Activated naive CD4-positive, alpha-beta T cell treated with anti-CD3 and anti-CD28 coated beads, Interleukin-2, amount 50 U/mL, for 72 hours (primary cell): ENCODE measurements at places on chromosomes 12 and 14.

DNA sequence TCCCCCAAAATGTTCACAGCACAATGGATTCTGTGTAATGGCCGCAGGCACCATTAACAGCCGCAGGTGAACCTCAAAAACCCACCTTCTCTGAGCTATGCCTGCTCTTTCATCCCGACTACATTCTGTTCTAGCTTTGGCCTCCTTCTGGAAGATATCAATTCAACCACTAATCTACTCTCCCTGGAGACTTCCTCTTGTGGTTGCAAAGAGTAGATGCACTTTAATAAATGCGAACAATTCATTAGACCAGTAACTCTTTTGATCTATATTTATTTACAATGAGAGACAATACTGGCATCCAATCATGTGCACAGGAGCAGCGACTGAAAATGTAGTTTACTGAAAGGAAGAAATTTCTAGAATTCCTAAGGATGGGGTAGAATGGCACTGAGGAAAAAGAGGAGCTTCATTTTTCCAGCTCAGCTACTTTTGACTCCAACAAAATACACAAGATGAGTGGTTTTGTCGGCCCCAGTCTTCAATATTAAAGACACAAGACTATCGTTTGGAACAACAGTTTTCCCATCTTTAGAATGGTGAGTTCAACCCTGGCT lies 5.3 kb downstream of the GRIN2B start:
- no peak for DNase-seq

DNA sequence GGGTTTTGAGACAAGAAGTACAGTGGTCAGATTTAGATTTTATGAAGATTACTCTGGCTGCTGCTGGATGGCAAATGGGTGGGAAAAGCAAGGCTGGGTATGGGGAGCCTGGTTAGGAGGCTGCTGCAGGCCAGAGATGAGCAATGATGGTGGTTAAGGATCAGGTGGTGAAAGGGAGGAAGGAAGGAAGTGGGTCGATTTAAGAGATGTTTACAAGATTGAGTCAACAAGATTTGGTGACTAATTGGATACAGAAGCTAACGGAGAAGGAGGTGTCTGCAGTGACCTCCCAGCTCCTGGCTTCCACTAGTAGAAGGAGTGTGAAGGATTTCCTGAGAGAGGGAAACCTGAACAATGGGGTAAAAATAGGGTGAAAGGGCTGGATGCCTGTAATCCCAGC lies 18.7 kb downstream of the NOS1 start:
- DNase-seq: no peak

DNA sequence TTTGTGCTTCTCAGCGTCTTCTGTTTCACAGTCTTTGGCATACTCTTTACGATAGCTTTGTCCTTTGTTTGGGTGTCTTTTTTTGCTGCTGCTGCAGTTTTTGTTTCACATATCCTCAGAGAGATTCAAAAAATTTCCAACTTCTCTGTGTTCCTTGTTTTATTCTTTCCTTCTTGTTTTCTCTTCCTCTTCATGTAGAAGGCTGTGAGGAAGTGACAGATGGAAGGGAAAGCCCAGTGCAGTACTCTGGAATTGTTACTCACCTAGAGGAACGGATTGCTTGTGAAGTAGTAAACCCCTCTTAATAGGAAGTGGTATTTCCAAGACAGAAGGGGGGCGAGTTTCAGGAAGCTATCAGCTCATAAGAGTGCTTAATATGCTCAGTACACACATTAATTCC lies 1.7 kb downstream of the CREBL2 start:
- no peak for DNase-seq

GRCh38 chr14:72186523-72186922 lies 254.3 kb downstream of the RGS6 start:
- DNase-seq: no peak

DNA sequence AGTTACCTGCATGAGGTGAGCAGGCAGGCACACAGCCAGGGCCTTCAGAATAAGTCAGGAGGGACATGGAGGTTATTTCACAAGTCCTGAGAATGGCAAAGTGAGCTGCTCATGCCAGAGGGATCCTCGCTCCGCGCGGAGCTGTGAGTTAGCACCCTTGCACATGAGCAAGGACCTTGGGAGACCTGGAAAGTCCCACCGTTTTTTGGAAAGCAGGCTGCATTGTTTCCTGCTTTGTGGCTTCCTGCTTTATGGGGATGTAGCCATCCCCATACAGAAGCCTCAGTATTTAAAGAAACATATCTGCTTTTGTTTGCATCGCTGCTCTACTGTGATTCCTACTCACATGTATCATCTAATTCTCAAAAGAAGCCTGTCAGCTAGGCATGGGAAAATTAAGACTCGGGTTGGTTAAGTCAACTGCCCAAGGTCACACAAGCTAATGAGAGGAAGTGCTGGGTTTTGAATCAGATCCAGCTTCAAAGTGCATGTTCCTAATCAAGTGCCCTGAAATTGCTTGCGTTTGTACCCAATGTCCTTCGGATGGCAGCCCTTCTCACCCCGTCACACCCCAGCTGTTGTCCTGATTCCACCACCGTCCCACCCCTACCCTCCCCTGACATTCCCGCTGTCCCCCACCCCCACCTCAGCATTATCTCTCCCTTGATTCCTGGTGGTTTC lies 106.2 kb downstream of the CRACR2A start:
- DNase-seq: no peak

GRCh38 chr14:92392711-92393110 lies 69.7 kb downstream of the SLC24A4 start:
- DNase-seq: no peak

DNA sequence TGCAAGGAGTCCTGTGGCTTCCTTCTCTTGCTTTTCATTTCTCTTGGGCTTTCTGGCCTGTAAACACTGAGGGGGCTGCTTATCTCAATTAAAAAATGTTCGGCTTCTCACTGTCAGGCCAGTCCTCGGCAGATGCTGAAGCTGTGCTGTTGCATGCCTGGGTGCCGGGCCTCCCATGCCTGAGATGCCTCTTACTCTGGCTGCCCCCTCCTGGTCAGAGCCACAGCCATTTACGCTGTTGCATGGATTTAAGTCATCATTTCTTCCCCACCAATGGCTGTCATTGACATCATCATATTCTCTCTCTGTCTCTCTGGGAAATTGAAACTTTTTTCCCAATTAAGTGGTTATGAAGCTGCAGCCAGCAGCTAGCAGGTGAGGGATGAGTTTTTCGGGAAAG lies 53.7 kb downstream of the FOXN4 start:
- no peak for DNase-seq

DNA sequence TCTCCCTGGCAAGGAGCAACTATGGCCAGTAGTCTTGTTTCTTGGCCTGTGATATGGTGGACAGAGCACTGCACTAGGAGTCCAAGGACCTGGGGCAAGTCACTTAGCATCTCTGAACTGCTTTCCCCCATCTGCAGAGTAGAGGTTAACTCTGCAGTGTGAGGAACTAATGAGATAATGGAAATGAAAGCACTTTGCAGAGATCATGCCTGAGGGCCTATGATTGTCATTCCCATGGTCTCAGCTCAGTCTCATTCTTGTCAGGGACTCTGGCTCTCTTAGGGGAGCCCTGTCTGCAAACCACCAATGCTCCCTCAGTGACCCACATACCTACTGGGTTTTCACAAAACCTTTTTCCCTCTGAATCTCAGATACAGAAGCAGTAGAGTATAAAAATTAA lies 6.5 kb upstream of the PNMA1 start:
- DNase-seq: no peak

- DNase-seq: peak; percentile 8
Observed at GRCh38 chr12:32302218-32303173, 96.9 kb upstream of the FGD4 start.

GRCh38 chr12:5465384-5465783 lies 33.5 kb downstream of the NTF3 start:
- DNase-seq: no peak

GRCh38 chr14:32702562-32702961 lies 236.1 kb upstream of the NPAS3 start:
- no peak for DNase-seq

- DNase-seq: no peak
Observed at GRCh38 chr14:69693145-69693544, 73.8 kb upstream of the SRSF5 start.
